ENCODE measurements at places on chromosomes 12 and 14. TPM values are rescaled to one million over a fixed set of nuclear protein-coding genes. Genes with fewer than 3 reads are reported as not detected.

DNA sequence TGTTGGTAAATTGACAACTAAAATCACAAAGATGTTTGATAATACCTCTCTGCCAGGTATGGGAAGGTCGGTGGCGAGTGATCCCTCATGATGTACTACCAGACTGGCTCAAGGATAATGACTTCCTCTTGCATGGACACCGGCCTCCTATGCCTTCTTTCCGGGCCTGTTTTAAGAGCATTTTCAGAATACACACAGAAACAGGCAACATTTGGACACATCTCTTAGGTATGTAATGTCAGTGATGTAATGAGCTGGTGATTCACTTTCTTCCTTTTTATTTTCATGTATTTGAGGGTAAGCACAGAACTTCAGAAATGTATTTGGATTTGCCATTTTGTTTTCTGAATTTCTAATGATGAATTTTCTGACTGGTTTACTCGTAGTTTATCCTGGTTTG lies 42.6 kb upstream of the LRTM2 start:
- peaks cover 1% of the 10 kb centered on the region for H3K4me1 ChIP-seq
- no peak overlapping the region for H3K27ac ChIP-seq
- DNase-seq, result no peak
- peaks cover 12% of the 10 kb centered on the region for H3K36me3 ChIP-seq

GRCh38 chr12:97748298-97748697 lies 285.7 kb downstream of the RMST start:
- no peaks in the 10 kb centered on the region for H3K36me3 ChIP-seq
- no peak for DNase-seq
- H3K4me1 ChIP-seq, result no peaks in the 10 kb centered on the region
- peaks cover 1% of the 10 kb centered on the region for H3K27me3 ChIP-seq
- no peak overlapping the region for H3K27ac ChIP-seq
- H3K4me3 ChIP-seq, result no peak overlapping the region

DNA sequence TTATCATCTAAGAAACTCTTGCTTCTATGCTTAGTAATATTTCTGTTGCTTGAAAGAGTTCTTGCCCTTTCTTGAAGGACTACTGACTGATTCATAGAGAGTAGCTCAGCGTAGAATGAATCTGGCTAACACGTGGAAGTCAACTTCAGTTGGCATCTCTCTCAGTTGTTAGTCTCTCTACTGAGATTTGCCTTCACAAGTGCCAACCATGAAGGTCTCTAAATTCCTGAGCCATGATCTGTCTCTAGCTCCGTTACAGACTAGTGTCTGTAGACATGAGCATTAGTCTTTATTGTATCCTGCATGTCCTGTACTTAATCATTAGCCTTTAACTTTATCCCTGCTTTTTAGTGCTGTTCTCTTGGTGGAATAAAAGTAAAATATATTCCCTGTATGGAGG lies 19.1 kb upstream of the ALX1 start:
- no peaks in the 10 kb centered on the region for H3K27me3 ChIP-seq
- DNase-seq, result no peak
- H3K4me1 ChIP-seq, result no peaks in the 10 kb centered on the region
- H3K27ac ChIP-seq, result no peak overlapping the region
- H3K36me3 ChIP-seq, result no peaks in the 10 kb centered on the region
- no peak overlapping the region for H3K4me3 ChIP-seq

- DNase-seq, result no peak
- H3K27me3 ChIP-seq, result no peaks in the 10 kb centered on the region
- H3K27ac ChIP-seq, result no peak overlapping the region
- H3K36me3 ChIP-seq, result peaks cover 6% of the 10 kb centered on the region
These were observed 117.5 kb downstream of the VRK1 start for GRCh38 chr14:96914571-96915128.

The GNG2 gene
- 253 TPM for total RNA-seq

The BEGAIN gene
- total RNA-seq, result 1.5 TPM
